Putamen (tissue), 1 donor: ENCODE measurements at places on chromosomes 11 and 22.
A peak's percentile ranks its signal among the peaks of the same experiment; 100 is the strongest.

GRCh38 chr11:118443590-118444218, 7.4 kb downstream of the KMT2A start:
- no peak for DNase-seq

- no peak for DNase-seq
Observed at GRCh38 chr22:38345782-38346181, 28.5 kb upstream of the CSNK1E start.

- DNase-seq: no peak
Observed at GRCh38 chr11:134357545-134357839, 25.7 kb downstream of the GLB1L2 start.

DNA sequence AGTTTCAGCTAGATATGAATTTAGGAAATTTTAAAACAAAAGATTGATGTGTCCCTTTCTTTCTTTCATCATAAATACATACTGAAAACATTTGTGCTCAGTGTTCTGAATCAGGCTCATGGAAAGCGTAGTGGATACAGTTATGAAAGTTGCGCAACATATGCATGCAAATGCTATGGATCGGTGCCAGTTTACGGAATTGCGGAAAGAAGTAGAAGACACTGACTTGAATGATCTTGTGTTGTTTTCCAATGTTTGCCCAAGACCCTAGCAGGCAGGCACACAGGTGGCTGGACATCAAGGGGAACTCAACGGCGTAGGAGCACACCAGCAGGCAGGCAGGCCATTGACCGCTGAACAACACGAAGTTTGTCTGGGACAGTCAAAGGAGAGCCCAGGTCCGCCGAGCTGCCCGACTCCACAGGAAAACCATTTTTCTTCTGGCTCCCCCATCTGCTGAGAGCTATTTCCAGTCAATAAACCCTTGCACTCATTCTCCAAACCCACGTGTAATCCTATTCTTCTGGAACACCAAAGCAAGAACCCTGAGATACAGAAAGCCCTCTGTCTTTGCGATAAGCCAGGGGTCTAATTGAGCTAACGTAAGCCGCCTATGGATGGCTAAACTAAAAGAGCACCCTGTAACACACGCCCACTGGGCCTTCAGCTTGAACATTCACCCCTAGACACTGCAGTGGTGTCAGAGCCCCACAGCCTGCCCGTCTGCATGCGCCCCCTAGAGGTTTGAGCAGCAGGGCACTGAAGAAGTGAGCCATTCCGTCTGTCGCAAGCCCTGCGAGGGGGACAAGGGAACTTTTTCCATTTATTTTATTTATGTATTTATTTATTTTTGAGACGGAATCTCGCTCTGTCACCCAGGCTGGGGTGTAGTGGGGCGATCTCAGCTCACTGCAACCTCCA, 7.4 kb upstream of the BIRC3 start:
- DNase-seq: no peak

DNA sequence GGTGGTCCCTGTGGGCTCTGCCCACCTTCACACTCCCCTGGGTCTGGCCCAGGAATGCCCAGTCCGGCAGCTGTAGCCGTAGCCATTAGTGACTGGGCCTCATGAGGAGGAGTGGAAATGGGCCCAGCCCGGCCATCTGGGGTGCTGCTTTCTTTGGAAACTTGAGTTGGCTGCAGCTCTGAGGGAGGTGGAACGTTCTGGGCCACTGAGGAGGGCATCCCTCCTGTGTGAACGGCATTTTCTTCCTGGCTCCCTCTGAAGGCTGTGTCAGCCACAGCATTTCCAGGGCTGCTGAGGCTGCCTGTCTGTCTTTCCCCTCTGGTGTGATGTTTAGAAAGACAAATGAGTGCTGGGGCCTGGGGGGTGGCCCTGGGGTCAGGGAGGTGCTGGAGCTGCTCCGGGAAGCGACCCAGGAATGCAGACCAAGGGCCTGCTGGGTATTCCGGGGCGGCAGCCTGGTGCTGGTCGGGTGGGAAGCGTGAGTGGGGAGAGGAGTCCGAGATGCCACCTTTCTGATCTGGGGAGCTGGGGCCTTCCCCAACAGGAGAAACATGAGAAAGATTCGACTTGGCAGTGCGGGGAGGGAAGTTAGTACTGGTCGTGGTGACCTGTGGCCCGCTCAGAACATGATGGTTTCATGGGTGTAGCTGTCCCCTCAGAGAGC, 27.1 kb downstream of the PTDSS2 start:
- DNase-seq: no peak

DNA sequence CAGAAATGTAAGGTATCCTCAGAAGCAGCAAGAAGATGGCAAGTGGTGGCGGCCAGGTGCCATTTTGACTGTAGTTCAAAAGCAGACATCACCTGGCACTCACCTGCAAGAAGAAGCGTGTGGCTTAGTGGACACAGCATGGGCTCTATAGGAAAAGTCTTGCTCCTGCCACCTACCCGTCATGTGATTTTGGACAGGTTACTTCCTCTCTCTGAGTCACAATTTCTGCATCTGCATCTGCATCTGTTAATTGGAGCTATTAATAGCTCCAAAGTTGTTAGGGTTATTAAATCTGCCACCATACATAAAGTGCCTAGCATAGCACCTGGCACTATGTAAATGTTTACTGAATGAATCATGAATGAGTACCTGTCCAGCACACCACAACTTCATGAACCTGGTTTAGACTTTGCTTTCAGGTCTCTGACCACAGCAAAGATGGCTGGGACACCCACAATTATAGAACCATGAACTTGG, 16.8 kb downstream of the RAB30 start:
- DNase-seq: no peak

DNA sequence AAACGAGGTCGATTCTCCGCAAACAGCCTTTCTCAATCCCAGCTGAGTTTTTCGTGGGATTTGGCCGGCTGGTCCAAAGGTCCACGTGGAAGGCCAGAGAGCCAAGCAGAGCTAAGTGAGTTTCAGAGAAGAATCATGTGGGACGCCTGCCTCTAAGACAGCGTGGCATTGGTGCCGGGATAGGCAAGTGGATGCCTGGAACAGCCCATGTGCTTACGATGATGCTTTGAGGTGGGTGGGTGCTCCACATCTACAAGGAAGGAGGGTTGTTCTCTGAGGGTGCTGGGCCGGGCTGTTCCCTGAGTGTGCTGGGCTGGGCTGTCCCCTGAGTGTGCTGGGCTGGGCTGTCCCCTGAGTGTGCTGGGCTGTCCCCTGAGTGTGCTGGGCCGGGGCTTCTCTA, 41.4 kb downstream of the MUC2 start:
- no peak for DNase-seq

- no peak for DNase-seq
Observed at GRCh38 chr22:47064016-47064415, 301.6 kb downstream of the TBC1D22A start.

DNA sequence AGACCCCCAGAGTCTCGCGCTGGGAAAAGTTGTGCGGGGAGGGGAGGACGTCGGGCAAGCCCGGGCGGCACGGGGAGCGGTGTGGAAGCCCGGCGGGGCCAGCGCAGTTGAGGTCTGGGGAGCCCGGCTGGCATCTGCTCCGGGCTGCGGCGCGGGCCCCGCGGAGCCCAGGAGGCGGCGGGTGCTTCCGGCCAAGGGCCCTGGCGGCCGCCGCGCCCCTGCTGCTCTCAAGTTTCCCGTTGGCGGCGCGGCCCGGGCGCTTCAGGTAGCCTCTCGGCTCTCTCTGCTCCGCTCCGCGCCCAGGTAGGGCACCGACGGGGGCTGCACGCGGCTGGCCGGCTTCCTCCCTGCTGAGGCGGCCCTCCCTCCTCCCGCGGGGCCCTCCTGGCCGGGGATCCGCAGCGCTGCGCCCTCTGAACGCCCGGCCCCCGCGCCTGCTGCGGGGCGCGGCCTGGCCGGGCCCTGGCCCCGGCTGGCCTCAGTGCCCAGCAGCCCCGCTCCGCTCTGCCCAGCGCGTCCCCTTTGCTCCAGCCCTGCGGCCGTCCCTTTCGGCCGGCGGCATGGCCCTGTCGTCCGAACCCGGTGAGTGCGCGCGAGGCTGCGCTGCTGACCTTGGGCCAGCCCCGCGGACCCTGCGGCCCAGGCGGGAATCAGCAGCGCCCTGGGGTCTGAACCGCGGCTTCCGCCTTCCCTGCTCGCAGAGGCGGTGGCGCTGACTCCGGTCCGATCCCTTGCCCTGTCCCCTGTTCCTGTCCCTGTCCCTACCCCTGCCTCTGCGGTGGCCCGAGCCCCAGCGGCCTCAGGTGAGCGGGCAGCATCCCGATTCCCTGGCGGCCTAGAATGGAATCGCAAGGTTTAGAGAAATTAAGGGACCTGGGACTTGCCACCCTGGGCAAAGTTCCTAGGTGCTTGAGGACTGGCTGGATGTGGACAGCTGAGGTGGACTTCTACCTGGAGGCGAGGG, 4.3 kb upstream of the AMPD3 start:
- DNase-seq: no peak

GRCh38 chr11:120906766-120907165, 117.1 kb upstream of the TBCEL start:
- no peak for DNase-seq

GRCh38 chr22:44291674-44292360, 20.9 kb downstream of the SHISAL1 start:
- no peak for DNase-seq

GRCh38 chr11:67662835-67663531, 11.4 kb downstream of the ALDH3B2 start:
- no peak for DNase-seq

DNA sequence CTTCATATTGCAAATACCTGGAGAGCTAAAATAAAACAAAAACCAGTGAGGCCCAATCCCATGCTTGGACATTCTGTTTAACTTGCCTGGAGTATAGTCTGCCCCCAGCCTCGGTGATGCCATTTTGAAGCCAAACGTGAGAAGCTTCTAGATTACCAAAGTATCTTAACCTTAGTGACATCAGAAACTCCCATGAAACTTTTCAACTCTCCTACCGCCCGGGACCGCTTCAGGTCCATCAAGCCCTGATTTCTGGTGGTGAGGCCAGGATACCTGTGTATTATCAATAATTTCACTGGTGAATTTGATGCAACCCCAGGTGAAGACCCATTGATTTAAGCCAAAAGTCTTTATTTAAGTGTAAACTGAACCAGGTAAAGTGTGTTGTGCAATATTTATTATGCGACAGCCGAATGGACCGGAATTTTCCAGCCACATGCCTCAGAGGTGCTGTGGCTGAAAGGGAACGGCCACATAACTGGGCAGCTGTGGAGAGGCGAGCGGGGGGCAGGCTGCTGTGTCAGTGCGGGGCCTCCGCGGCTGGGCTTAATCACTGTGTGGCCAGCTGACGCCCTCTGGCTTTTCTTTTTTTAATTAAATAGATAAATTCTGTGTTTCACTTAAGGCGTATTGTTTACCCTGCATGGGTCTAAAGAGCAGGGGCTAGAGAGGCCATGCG, 385.5 kb upstream of the B3GAT1 start:
- DNase-seq: no peak

DNA sequence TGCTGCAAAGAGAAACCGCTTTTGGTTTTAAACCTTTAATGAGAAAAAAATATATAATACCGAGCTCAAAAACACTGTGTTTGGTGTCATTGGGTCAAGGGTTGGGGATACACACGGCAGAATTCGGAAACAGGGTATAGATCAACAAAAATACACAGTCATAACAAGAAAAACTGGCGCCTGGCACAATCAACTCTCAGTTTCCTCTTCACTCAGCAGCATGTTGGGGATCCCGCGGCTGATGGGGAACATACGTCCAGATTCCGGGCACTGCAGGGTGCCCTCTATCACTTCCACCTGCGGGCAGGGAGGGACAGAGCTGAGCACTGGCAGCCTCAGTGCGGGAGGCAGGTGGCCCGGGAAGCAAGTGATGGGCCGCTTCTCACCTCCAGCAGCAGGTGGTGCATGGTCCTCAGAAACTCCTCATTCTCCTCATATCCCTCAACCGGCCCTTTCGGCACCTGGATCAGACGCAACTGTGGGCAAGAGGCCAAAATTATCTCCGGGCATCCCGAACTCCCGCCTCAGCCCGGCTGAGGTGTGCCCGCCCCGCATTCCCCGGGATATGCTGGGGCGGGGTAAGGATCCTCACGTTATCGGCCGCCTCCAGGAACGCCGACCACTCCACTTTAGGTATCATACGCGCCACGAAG, 561 bp downstream of the TRMT112 start:
- no peak for DNase-seq

DNA sequence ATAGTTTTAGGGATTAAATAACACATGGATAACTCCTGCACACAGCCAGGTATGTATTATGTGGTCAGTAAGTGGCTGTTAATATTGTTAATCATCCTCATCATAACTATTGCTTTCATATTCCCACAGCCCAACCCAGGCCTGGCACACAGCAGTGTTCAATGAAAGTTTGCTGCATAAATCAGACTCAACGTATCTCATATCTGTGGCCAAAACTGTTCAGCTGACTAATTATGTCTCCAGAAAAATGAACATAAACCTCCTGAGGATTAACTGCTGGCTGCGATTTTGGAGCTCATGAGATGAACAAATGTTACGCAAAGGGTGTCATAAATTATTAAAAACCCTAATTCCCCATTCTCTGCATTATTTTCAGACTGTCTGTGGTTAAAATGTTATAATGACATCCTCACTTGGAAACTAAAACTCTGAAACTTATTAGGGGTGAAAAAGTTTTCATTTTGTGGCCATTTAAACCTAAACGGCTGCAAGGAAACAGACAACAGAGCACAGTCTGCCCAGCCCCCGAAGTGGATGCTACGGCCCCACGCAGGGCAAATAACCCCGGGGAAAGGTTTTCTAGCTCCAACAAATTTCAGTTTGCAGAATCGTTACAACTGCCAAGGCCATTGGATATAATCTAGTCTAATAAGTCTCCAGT, 17.3 kb downstream of the ABCC8 start:
- no peak for DNase-seq

GRCh38 chr11:117601006-117601708, 195.9 kb downstream of the DSCAML1 start:
- DNase-seq: peak; percentile 67

DNA sequence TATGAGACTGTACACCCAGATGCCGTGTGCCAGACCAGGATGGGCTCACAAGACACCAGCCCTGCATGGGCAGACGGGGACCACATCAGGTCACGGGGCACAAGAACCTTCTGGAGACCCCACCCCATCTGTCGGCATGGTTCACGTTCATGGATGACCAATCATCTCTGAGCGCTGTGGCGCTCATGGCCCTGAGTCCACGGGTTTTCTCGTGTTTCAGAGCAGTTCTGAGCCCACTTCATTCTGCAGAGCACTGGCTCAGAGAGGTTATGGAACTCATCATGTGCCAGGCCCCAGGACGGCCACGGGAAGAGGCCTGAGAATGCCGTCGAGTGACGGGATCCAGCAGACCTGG, 63.0 kb upstream of the PPARA start:
- no peak for DNase-seq

DNA sequence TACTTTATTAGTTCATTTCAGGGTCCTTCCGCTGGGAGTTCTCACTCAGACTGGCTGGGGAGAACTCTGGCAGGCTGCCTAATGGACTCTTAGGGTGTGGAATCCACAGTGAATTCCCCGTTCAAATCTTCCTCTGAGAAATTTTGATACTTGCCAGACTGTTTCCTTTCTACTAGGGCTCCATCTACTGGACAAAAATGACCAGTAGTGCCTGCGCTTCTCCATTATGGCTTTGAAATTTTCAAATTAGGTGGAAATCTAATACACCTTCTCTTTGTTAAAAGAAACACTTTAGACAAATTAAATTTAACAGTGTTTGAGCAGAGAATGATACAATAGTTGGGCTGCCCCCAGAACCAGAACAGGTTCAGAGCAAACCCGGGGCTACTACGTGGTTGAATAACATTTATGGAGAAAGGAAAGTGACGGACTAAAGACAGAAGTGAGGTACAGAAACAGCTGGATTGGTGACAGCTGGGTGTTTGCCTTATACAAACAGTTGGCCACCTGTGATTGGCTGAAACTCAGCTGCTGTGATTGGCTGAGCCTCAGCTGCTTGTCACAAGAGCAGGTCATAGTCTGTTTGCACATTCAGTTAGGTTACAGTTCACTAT, 52.9 kb upstream of the FDX1 start:
- DNase-seq: peak; percentile 68

- no peak for DNase-seq
Observed at GRCh38 chr11:788009-788640, 1.8 kb downstream of the CEND1 start.
